GM04503 (cell line): ENCODE measurements at places on chromosomes 5 and 9.

GRCh38 chr5:157449011-157449723 is 10.8 kb upstream of the NIPAL4 start:
- no peak for DNase-seq

DNA sequence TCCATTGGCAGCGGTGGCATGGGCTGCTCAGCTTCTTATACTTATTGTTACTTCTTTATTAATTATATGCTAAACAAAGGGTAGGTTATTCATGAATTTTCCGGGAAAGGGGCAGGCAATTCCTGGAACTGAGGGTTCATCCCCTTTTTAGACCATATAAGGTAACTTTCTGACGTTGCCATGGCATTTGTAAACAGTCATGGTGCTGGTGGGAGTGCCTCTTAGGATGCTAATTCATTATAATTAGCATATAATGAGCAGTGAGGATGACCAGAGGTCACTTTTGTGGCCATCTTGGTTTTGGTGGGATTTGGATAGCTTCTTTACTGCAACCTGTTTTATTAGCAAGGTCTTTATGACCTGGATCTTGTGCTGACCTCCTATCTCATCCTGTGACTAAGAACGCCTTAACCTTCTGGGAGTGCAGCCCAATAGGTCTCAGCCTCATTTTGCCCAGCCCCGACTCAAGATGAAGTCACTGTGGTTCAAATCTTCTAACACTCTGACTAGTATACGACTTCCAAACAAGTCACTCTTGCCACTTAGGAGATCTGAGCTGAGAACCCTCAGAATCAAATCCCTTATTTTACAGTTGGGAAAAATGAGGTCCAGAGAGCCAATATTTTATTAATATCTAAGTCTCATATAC is 237.5 kb downstream of the TRIM32 start:
- DNase-seq: no peak

DNA sequence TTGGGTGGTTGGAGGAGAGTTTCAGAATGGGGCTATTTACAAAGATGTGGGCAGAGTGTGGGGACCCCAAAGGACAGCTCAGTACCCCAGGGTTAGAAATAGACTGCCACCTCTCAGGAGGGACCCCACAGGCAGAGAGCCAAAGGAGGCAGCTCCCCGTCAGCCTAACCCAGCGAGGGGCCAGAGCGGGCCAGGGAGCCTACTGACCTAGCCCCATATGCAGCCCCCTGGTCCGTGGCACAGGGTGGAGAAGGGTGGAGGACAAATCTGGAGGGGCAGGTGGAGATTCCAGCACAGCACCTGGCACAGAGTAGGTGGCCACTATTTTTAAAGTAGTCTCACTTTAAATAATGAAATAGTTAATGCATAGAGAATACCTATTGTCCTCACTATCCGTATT is 67.2 kb upstream of the ANGPTL2 start:
- no peak for DNase-seq

DNA sequence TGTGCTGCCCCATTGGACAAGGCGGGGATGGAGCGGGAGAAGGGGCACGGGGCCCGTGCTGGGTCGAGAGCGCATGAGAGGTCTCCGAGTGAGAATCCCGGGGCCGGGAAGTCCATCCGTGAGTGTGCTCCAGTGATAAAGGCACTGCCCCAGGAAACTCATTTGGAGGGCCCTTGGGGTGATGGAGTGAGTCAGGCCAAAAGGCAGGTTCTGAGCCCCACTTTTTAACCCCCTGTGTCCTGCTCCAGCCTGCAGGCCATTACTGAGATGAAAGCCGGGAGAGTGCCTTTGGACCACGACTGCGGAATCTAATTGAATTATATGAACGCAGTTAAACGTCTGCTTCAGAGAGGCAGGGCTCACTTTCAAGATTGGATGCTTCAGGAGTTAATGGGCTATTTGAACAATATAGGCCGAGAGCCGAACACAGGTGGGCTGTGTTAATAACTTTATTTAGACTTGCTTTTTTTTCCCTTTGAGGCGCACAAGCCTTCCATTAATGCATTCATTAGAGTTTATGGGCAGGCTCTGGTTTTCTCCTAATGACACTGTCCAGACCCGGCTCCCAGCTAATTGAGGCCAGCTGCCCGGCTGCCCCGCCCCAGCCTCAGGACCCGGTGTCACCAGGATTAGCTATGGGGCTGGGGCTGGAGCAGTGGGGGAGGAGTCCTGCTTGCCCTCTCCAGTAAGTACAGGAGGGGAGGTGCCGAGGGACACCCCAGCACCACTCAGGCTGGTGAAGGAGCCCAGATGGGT is 79.1 kb upstream of the LMX1B start:
- no peak for DNase-seq

GRCh38 chr5:133888625-133888991 is 79.8 kb downstream of the C5orf15 start:
- no peak for DNase-seq

GRCh38 chr9:86912210-86912609 is 35.1 kb downstream of the GAS1 start:
- no peak for DNase-seq

- DNase-seq: no peak
Measured at GRCh38 chr9:94927762-94928670, 201.5 kb downstream of the AOPEP start.

DNA sequence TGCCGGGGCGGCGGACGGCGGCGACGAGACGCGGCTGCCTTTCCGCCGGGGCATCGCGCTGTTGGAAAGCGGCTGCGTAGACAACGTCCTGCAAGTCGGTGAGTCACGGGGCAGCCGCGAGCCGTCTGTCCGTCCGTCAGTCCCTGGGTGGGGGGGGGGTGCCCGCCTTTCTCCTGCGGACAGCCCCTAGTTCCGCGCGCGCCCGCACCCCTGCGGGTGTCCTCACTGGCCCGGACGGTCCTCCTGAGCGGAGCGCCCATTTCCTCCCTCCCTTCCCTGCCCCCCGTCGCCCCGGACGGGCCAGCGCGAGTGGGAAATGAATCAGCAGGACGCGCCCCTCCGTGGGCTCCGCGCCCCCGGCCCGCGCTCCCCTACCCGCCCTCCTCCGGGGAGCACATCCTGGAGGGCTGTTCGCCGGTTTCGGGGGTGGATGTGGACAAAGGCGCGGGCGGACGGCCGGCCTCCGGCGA is 828 bp downstream of the ZSWIM6 start:
- no peak for DNase-seq

DNA sequence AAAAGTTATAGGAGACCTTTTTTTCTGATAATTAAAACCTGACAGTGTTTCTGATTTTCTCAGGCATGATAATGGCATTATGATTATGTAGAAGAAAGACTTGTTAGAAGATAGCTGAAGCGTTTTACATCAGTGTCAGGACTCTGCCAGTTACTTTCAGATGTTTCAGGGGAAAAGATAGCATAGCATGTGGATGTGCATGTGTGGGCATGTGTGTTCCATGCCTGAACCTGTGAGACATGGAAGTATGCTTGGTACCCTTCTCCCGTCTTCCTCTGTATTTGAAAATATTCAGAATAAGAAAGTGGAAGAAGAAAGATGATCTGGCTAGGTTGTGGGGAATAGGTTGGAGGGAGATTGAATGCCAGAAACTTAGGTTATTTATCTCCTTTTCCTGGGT is 113.1 kb upstream of the PCAT7 start:
- DNase-seq: no peak

GRCh38 chr9:85258823-85259370 is 482.9 kb downstream of the AGTPBP1 start:
- DNase-seq: peak; percentile 21

DNA sequence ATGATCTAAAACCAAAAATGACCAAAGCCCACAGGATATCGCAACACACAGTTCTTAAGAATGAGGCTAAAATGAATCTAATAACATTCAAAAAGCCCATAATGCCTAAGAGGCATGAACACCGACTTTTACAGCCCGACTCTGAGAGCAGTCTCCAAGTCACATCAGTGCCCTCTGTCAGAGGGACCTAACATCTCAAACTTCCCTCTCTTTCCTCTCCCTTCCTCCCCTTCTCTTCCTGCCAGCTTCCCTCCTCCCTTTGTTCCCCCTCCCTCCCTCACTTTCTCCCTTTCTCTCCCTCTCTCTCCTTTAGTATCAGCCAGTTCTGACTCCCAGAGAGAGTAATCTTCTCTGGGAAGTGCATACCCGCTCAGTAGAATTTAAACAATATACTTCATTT is 154.4 kb downstream of the GLIS3 start:
- no peak for DNase-seq

DNA sequence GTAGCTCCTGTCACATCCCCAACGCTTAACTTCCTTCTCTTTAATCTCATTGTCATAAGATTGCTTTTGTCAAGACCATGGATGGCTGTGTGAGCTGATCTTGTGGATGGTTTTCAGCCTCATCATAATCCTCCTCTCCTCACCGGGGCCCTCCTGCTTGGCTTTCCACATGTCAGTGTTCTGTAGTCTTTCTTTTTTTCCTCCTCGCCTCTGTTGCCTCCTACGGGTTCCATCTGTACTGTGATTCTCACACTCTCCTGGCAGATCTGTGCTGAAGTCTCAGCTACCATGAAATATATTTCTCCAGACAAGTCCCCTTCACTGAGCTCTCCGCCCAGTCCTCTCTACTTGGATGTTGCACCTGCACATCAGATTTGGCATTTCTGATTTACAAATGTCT is 34.9 kb upstream of the FAM120AOS start:
- no peak for DNase-seq

GRCh38 chr5:150299571-150300327 is 3.0 kb downstream of the ARSI start:
- no peak for DNase-seq

- DNase-seq: no peak
Measured at GRCh38 chr9:121601194-121601593, 50.2 kb upstream of the DAB2IP start.

DNA sequence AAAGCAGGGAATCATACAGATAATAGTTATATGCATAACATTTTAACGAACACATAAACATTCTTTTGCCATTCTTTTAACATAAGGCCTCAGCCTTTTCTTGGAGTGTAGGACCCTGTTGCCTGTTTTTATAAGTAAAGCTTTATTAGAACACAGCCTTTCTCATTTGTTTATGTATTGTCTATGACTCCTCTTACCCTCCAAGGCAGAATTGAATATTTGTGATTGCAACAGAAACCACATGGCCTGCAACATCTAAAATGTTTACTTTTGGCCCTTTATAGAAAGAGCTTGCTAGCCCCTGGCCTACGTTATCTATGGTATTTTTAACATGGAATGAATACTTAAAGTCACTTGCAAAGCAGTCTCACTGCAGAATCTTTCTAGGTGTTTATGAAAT is 2.6 kb downstream of the SLC31A1 start:
- no peak for DNase-seq

DNA sequence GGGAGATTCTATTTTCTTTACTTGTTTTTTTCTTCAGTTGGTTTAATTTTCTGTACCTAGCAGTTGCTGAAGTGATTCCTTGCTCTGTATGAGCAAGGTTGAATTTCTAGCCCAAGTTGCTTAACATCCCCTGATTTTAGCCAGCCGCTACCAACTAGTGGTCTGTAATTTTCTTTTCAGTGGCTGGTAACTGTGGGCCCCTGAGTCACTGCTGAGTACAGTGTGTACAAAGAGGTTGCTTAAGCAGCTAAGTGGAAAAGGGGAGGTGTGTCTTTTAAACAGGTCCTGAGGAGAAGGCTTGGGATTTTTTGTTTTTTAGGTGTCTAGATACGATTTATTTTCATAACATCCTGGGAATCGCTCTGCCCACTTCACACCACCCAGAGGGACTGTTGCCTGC is 254.7 kb downstream of the NR3C1 start:
- no peak for DNase-seq

GRCh38 chr5:59299006-59299405 is 594.5 kb downstream of the PDE4D start:
- no peak for DNase-seq

GRCh38 chr5:159549046-159549445 is 218.8 kb upstream of the IL12B start:
- no peak for DNase-seq

DNA sequence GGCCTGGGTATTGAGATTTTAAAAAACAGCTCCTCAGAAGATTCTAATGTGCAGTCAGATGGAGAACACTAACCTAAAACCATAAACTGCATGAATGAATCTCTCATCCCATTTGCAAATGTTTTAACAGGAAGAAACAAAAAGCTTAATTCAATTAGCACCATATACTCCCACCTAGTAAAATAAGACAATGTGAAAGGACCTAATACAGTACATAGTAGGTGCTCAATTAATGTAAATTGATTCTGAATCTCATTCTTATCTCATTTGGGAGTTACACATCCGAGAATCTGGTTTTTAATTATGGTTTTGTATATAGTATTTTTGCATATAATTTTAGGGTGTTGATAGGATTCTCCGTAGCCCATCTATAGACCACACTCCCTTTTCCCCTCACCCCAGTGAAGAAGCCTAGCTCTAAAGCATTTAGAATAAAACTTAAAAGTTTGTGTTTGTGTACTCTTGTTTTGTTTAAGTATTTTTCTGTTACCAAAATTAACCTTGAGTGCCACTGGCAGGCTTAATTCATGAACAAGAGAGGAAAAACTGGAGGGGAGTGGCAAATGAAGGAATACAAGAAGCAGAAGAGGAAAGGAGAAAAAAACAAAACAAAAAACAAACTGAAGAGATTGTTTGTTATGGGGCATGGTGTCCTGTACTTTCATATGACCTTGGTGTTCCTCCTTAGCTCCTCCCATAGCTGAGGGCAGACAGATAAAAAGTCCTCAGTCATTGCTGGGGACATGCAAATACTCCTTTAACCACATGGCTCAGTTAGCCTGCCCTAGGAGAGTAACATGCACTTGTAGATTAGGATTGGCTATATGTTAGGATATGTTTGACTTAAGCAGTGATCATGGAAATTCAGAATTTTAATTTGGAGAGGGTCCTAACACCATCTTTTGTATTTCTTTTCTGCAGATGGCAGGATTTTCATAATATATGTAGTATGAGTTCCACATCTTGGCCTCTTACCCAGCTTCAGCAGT is 1.2 kb downstream of the RNF14 start:
- DNase-seq: no peak

DNA sequence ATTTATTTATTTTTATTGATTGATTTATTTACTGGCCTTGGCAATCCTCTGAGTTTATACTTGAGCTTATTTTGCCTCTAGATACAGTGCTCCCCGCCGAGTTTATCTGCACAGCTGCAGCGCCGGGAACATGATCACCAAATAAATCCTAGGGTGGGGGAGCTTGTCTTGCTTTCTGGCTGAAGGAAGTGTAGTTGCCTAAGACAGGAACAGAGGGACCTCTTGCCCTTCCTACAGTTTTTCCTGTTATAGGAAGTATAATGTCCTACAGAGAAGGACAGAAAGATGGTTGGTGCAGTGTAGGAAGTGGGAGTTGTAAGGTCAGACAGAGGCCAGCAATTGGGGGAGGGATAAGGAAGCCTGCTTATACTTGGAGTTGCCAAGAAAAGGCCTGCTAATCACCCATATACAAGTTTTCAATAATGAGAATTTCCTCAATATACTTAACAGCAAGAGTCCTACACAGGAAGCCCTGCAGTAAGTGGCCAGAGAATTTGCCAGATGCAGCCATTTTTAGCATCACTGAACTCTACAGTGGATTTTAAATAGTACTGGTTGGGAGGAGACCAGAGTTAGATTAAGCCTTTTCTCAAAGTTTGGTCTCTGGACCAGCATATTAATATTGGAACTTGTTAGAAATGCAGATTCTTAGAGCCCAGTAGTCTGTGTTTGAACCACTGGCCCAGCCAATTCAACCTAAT is 7.7 kb downstream of the AOPEP start:
- DNase-seq: no peak
